ENCODE measurements at places on chromosomes 3 and 15.
A peak's percentile ranks its signal among the peaks of the same experiment; 100 is the strongest.

DNA sequence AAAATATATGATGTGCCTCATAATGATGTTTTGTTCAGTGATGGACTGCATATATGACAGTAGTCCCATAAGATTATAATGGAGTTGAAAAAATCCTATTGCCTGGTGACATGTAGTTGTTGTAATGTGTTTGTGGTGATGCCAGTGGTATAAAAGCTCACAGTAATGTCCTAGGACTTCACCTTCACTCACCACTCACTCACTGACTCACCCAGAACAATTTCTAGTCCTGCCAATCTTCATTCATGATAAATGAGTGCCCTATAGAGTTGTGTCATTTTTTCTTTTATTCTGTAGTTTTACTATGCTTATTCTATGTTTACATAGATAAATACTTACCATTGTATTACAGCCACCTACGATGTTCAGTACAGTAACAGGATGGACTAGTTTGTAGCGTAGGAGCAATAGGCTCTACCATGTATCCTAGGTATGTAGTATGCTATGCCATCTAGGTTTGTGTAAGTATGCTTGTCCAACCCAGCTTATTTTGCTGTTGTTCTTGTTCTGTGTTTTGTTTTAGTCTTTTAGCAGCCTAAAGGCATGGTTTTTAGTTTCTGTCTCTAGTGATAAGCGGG lies 88.5 kb upstream of the LRRFIP2 start:
- no peak for DNase-seq

- no peak for DNase-seq
Measured at GRCh38 chr3:43478118-43478785, 143.6 kb downstream of the ANO10 start.

DNA sequence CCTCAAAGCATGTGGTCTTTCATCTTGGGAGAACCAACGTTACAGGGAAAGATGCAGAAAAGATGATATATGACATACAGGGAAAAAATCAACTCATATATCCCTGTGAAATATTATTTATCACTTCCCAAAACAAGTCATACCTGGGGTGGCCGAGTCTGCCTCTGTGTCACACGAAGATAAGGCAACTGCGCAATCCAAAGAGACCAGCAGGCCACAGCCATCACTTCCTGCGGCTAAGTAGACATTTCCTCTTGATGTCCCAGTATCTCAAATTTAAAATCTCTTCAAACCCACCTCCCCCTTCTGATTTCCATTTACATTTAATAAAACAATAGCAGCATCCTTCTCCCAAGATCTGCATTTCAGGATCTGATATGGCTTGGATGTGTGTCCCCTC lies 71.5 kb downstream of the IGF2BP2 start:
- DNase-seq = no peak

- peak; percentile 25 for DNase-seq
Measured at GRCh38 chr15:80436511-80437307, 32.5 kb downstream of the ARNT2 start.

DNA sequence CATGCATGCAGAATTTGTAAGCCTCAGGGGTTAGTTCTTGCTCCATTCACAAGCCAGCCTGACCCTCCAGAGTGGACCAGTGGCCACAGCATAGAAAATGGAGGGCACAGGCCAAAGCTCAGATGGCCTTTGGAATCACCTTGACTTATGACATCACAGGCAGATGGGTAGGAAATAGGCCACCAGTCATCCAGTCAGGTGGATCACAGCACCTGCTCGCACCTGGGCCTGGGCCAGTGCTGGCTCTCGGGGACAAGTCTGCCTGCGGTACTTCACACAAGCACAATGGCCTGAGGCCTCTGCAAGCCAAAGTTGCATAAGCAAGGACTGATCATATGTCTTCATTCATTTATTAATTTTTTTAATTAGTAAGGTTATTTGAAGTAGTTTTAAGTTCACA lies 39.3 kb downstream of the PPCDC start:
- no peak for DNase-seq

DNA sequence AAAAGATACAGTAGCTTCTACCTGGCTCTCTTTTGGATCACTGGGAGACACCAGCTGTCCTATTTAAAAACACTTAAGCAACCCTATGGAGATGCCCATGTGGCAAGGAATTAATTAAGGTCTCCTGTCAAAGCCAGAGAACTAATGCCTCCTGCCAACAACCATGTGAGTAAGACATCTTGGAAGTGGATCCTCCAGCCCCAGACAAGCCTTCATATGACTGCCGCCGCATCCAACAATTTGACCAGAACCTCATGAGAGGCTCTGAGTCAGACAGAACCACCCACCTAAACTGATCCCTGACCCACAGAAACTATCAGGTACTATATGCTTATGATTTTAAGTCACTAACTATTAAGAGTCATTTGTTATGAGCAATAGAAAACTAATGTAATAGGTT lies 22.3 kb downstream of the IFT80 start:
- DNase-seq = no peak

DNA sequence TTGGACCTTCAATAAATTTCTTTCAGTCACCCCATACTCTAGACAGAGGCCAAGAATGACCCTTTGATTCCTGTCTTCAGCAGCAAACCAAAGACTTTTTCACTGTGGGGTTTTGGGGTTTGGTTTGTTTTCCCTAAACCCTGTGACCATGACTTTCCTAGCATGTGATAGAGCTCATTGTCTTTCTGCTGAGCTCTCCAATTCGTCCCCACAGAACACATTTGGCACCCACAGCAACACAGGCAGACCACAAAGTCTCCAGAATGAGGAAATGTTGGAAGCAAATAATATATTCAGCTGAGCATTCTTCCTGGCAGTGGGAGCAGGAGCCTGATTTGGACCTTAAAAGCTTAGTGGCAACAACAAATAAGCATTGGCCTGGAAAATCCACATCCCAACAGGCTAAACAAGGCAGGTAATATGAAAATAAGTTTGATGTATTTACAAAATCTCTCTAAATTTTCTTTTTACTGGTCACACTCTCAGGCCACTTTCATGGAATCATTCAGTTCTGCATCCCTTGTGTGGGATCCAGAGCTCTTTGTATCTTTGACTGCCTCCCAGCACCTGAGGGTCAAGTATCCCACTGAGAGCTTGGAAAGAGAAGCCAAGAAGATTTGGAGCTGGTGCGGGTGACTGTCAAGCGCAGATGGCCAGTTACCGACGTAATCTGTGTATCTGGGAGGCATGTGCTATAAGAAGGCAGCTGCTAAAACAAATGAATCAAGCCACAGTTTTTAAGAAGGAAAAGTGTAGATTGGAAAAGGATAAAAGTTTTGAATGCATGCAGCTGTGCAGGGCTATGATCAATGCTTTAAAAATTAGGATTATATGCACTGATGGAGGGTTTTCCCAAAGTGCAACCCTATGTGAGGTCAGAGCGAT lies 36.5 kb upstream of the CPB1 start:
- no peak for DNase-seq

DNA sequence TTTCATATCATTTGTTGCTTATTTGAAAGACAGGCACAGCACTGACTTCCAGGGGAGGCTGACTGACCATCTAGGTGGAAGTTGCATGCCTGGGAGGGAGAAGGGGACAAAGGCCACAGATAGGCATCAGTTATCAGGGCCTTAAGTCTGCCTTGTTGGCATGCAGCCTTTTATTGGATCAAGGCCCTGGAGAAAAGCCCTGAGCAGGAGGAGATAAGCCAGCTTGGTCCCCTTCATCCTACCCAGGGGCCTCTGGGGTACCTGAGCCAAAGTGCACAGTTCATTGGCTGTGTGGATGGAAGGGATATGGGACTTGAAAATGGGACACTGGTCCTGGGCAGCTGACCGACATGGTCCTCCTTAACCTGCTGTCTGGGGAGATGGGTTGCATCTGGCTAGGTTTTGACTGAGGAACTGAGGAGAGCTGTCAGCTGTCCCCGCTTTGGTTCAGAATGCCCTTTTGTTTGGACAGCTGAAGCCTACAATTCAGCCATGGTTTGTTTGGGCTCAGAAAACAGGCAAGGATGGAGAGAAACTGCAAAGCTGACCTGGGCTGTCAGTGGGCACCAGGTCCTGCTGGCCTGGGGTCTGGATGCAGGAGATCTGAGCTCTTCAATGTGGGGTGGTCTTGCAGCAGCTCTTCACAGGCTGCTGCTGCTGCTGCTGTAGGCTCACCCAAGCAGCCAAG lies 60.0 kb downstream of the FLNB start:
- DNase-seq = no peak

DNA sequence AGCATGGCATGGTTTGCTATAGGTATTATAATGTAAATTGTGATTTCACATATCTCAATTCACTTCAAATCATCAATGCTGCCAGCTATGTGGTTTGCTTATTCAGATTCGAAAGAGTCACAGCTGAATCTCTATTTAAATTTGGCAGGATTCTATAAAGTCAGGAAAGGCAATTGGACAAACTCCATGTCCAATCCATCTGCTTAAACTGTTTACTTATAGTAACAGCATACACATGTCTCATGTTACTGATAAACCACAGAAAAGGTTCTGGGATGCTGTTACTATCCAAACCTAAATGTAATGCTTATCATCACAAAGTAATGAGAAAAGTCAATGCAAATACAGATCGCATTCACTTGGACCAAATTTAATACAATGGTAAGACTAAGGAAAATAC lies 229.7 kb downstream of the ISL2 start:
- DNase-seq = no peak

- DNase-seq = no peak
Measured at GRCh38 chr15:87492321-87492720, 764.2 kb downstream of the NTRK3 start.

DNA sequence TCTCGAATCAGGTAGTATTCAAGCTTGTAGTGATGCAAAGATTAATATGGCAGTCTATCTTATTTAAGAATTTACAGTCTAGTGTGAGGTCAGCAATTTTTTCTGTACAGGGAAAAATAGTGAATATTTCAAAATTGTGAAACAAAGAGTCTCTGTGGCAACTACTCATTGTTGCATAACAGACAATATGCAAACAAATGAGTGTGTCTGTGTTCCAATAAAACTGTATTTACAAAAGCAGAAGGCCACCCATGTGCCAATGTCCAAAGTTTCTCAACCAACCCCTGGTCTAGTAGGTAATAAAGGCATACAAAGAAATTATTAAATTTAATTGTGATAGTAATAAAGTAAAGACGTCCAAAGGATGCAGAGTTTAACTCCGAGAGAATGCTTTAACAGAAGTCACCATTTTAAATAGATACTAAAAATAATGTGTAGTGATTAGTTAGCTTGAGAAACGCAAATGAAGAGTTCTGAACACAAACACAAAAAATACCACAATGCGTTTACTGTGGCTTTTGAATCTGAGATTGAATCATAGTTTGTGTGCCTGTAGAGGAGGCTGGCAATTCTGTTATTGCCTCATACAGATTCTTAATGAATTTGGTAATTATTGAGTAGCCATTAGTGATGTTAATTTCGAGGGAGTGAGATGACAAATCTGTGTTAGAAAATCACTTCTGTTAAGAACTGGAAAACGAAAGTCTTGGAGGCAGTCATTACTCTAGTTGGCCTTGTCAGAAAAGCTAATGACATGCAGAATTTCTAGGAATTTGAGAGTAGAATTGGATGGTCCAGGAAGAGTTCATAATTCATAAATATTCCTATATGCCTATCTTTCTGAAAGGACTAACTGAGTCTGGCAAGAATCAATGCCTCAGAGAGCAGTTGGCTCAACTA lies 48.7 kb downstream of the CADM2 start:
- no peak for DNase-seq

DNA sequence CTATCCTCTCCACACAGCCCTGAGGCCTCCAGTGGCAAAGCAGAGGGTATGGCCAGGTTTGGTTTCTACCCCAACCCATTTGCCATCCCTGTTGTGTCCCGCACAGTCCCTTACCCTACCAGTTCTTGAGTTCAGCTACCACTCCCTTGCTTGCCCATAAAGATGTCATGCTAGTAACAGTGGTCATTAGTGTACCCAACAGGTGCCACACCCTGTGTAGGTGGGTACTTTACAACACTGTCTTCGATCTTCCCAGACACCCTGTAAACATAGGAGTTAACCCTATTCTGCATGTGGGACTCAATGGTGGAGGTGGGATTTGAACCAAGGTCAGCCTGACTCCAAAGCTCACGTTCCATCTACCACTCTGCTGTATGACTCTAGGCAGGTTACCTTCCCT lies 23.2 kb downstream of the LINGO1 start:
- DNase-seq = no peak

GRCh38 chr3:72077473-72078259 lies 292.7 kb upstream of the PROK2 start:
- no peak for DNase-seq

DNA sequence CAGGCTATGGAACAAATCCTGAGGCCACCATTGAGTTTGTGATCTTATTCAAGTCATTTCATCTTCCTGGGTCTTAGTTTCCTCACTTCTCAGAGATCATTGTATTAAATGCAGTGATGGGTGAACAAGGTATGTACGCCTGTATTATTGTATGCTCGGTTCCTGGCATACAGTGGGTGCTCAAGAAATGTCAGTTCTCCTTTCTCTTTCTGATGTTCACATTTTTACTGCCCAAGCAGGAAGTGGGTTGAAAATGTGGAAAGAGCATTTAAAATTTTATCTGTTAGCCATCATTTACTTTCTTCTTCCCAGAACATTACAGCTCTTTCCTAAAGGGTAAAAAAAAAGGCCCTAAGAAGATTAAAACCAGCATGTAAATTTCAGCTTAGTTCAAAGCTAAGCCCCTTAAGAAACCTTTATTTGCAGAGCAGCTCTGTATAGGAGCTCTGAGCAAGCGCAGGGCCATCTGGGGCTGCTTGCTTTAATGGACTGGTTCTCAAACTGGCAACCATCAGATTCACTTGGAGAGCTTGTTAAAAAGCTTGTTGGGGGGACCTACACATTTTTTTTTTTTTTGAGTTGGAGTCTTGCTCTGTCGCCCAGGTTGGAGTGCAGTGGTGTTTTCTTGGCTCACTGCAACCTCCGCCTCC lies 179.4 kb downstream of the CHST2 start:
- no peak for DNase-seq

- no peak for DNase-seq
Measured at GRCh38 chr3:45367453-45367871, 20.9 kb upstream of the LARS2 start.

GRCh38 chr3:35908366-35909232 lies 269.3 kb downstream of the ARPP21 start:
- peak; percentile 63 for DNase-seq

- no peak for DNase-seq
Measured at GRCh38 chr3:124648551-124648950, 81.7 kb upstream of the UMPS start.

- no peak for DNase-seq
Measured at GRCh38 chr3:168581771-168582225, 486.1 kb upstream of the GOLIM4 start.

DNA sequence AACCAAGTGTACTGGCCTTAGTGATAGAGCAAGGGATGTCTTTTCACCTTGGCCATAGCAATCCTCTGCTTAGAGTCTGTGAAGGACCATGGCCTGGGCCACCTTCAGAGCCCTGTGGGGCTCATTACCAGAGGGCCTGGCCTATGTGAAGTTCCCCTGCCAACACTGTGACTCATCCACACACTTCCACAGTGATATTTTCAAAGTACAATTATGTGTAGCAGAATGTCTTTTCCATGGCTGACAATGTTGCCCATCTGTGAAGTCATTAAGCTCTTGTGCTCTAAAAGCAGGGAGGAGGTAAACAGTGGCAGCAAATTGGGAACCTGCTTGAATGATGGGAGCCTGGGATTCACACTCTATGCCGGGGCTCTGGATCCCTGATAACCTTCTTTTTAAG lies 12.2 kb upstream of the CACNA1D start:
- no peak for DNase-seq
